Activated T-helper 2 cell treated with anti-CD3 and anti-CD28 coated beads, Interferon-gamma antibody, Interleukin-2, Interleukin-4, amounts not matched to agents 10 μg/mL and 5 μg/mL and 100 μg/mL, durations not matched to agents 14 hours and 24 hours and 36 hours (primary cell): ENCODE measurements at places on chromosomes 3 and 15. TPM values are rescaled to one million over a fixed set of nuclear protein-coding genes. Genes with fewer than 3 reads are reported as not detected.

- no peak for DNase-seq
Observed at GRCh38 chr3:31962801-31963205, 18.3 kb downstream of the OSBPL10 start.

The CGNL1 gene
- not detected in 2 replicates for total RNA-seq

- DNase-seq: no peak
Observed at GRCh38 chr3:43043071-43043766, 62.7 kb downstream of the POMGNT2 start.

GRCh38 chr15:64847876-64848716 lies 6.4 kb downstream of the PLEKHO2 start:
- DNase-seq: no peak

- no peak for DNase-seq
Observed at GRCh38 chr15:51186891-51187290, 92.2 kb upstream of the TNFAIP8L3 start.

The SNTN gene
- total RNA-seq: not detected in 2 replicates

GRCh38 chr3:195908694-195909581 lies 587 bp upstream of the TNK2 start:
- no peak for DNase-seq

The PATL2 gene
- 15.3 and 16.9 TPM in 2 replicates for total RNA-seq

DNA sequence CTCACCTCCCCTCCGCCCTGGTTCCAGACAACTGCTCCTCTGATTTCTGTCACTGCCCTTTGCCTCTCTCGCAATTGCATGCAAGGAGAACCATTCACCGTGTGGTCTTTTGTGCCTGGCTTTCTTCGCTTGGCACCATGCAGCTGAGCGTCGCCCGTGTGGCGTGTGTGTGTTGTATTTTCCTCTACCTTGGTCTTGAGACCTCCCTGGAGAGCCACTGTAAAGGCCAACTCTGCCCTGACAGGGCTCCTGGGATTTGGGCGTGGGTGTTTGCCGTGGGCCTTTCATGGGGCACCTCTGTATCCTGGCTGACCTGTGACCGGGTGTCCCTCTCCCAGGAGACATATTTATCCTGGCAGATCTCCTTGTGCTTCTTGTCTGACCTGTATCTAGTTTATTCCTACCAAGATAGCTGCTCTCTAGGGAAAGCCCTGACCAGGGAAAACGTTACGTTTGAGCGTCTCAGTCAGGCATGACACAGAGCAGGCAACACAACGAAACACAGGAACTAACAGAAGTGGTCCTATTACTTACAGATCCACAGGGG lies 2.0 kb upstream of the PIGZ start:
- no peak for DNase-seq

The TEX55 gene
- not detected in 2 replicates for total RNA-seq

- DNase-seq: no peak
Observed at GRCh38 chr15:35979608-35980007, 433.6 kb upstream of the DPH6 start.

DNA sequence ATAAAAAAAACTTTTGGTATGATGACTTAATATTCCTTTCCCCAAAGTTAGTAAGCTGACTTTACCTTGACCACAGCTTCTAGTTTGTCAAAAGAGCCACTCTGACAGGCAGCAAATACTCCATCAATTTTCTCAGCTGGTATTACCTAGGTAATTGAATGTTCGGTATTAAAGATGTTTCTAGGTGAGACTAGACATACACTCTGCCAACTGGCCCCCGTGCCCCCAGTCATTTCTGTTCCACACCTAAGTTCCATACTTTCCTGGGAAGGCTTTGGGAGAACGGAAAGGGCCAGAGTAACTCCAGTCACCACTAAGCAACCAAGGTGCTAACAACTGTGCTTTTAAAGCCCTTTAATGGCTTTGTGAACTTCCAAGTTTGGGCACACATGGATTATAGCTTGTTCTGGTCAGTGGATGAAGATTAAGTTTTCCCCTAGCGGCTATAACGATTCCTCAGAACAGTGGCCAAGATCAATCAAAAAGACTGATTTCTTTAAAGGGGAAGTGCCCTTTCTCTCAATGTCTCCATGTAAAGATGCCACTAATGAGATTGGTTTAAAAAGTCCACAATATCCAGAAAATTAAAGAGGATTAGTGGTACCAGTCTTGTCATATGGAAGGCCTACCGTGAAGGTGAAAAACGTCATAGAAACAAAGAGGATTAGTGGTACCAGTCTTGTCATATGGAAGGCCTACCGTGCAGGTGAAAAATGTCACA lies 7.0 kb downstream of the EIF4A2 start:
- DNase-seq: no peak

GRCh38 chr3:71447803-71448202 lies 135.7 kb downstream of the FOXP1 start:
- no peak for DNase-seq

DNA sequence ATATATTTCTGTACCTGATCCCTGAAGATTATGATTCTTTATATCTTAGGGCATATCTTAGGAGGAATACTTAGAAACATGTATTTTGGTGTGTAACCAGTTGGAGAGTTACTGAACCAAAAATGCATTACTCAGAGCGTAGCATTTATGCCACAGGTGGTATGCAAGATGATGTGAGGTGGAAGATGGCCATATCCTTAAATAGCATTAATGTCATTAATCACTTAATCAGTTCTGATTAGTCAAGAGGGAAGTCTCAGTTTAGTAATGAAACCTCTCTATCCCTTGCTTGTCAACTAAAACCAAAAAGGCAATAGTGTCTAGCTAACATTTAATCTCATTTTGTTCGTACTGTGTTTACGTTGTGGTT lies 130.5 kb upstream of the PHLDB2 start:
- DNase-seq: no peak

- no peak for DNase-seq
Observed at GRCh38 chr3:134345202-134345601, 29.0 kb downstream of the AMOTL2 start.

DNA sequence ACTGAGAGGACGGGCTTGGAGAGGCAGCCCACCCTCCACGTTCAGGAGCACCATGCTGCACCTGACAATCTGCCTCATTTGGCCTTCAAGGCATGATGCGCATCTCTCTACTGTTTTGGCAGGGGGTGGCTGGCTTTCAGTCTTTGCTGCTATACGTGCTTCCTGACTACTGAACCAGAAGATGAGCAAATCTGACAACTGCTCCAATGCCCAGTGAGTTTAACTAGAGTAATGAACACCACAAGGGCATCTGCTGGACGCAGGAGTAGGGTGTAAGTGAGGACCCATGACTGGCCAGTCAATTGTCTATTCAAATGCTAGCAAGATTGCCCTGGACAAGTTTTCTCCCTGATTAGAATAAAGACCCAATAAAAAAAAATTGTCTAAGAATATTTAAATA lies 335.7 kb downstream of the MAGI1 start:
- no peak for DNase-seq

DNA sequence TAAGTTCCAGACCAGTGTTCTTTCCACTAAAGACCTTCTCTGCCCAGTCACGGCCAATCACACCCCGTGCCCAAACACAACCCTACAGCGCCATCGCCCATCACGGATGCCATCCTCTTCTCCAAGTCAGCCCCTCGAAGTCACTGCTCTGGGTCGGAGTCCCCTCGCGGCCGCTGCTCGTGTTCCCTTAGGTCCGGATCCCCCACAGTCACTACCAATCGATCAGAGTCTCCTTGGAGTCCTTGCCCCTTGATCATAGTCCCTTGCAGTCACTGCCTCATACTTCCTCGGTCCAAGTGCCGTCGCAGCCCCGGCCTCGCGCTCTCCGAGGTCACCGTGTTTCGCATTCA lies 461 bp downstream of the PCYT1A start:
- peak; percentile 28 for DNase-seq

GRCh38 chr3:106635271-106635670 lies 742.0 kb upstream of the CCDC54 start:
- no peak for DNase-seq

DNA sequence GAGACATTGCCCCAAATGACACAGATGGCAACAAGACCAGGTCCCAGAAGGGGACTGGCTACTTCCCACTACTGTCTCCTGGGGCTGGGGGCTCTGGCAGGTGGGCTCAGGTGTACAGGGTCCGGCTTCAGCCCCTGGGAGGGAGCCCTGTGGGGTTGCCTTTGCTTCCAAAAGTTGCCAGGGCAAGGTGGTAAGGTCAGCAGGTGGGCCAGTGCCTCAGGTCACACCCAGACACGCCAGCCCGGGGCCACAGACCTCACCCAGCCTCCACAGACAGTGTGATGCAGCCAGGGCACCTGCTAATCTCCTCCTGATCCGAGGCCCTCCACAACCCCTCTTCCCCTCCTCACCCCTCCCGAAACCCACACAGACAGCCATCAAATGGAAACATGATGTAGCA lies 7.5 kb downstream of the OXTR start:
- no peak for DNase-seq

- DNase-seq: no peak
Observed at GRCh38 chr15:43511012-43511885, 6.2 kb upstream of the MAP1A start.

DNA sequence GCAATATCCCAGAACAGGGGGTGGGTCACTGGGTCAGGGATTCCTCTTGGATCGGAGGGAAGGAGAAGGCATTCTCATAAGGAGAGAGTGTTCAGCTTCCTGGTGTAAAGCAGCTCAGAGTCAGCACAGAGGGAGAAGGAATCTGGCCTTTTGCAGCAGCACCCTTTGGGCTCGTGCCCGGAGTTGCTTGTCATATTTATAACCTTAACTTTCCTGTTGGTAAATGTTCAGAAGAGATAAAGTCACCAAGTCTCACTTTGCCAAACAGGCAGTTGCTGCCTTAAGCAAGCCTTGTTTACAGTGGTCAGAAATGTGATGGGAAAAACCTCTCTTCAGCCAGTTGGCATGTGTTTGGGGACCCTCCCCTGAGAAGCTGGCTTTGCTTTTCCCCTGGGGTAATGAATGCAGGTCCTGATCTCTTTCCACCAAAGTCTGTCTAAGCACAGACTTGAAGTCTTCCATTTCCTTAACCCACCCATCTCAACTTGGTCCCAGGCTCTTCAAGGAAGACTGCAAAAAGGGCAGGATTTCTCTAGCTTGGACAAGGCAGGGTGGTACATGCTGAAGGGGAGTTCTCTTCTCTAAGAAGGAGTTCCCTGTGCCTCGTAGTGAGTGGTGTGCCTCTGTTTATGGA lies 206.9 kb upstream of the BHLHE40 start:
- no peak for DNase-seq

The GOLGA8J gene
- total RNA-seq: not detected in 2 replicates

The LYZL4 gene
- not detected in 2 replicates for total RNA-seq

The ITPKA gene
- total RNA-seq: 4.7 and 5.7 TPM in 2 replicates

- DNase-seq: no peak
Observed at GRCh38 chr15:92524874-92525565, 130.6 kb downstream of the FAM174B start.

GRCh38 chr15:27043770-27044169 lies 72.8 kb downstream of the GABRG3 start:
- no peak for DNase-seq

The LRRC34 gene
- 5.6 and 5.9 TPM in 2 replicates for total RNA-seq

DNA sequence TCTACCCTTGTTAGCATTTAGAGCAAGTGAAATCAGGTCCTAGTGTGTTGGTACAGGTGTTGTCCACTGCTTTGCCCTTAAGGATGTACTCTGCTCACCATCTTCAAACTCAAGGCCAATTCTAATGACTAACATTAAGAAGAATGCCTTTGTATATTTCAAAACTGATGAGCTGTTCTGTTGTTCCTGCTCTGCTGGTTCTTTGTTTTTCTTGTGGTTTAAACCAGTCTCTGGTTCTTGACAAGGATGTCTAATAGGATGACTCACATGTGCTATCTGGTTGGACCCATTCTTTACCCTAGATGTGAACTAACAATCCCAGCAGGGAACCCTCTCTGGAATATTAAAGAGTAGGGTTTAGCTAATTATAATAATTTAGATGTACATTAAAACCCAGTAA lies 17.3 kb downstream of the ABHD5 start:
- no peak for DNase-seq

DNA sequence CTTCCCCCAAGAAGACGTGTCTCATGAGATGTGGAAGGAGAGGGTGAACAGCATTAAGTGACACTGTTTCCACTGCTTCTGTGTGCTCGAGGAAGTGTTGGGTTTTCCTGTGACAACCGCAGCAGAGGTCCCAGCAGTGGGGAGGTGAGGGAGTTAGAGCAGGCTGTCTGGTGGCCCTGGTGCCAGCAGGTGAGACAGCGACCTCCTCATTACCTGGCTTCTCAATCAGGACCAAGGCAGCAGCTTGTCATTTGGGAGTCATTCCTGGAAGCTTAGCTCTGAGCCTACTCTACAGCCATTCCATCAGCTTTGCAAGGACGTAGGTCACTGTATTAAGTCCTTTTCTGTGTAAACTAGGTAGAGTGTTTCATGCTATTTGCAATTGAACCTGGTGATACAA lies 63.3 kb upstream of the RGMA start:
- DNase-seq: no peak

DNA sequence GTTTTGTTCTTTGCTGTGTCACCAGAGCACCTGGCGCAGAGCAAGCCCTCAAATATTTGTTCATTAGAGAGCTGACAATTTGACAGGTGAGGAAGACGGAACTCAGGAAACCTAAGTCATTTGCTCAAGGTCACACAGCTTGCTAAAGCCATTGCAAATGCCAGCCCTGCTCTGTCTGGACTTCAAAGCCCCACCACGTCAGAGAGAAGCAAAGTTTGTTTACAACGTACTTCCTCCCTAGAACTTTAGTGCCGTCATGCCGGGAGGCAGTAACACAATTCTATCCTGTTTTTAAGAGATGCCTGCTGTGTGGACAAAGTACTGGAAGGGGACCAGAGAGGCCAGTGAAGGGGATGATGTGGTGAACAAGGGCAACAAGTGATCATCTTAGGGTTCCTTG lies 216.6 kb upstream of the PRICKLE2 start:
- DNase-seq: no peak

DNA sequence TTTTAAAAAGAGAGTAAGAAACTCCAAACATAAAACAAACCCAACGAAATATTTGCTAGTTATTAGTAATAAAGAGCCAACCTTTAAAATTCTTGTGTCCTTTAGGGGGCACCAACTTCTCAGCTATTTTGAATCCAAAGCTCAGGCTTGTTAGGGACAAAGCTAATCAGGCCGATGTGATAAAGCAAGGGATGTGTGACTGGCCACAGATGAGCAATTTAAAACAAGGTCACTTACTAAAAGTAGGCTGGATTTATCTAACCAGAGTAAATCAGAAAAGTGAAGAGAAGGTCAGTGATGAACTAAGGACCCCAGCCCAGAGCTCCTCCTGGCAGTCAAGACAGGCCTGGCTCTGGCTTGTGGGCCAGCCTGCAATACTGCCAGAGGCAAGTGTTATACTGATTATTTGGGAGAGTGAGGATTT lies 108.5 kb downstream of the CYP19A1 start:
- no peak for DNase-seq

DNA sequence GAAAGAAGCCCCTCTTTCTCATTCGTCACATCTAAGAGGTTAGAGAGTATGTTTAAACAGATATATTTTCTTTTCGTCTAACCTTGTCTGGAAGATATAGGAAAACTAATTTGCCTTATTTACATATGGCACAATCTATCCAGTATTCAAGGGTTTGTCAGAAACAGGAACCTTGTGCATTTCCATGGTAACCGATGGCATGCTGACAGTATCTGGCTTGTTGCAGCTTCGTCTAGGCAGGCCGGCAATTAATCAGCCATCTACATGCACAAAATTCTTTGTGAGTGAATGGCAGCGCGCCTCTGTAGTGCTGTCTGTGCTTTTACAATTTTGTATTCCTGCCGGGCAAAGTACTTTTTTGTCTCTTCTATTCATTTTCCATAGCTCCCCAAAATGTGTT lies 294.0 kb upstream of the SOX2 start:
- DNase-seq: no peak

The P2RY12 gene
- total RNA-seq: not detected in 2 replicates

The TRH gene
- total RNA-seq: not detected in 2 replicates

The DPPA2 gene
- not detected in 2 replicates for total RNA-seq
